ENCODE measurements at places on chromosomes 11 and 22.

GRCh38 chr11:64611869-64612646 is 21.0 kb downstream of the SLC22A12 start:
- DNase-seq: no peak

DNA sequence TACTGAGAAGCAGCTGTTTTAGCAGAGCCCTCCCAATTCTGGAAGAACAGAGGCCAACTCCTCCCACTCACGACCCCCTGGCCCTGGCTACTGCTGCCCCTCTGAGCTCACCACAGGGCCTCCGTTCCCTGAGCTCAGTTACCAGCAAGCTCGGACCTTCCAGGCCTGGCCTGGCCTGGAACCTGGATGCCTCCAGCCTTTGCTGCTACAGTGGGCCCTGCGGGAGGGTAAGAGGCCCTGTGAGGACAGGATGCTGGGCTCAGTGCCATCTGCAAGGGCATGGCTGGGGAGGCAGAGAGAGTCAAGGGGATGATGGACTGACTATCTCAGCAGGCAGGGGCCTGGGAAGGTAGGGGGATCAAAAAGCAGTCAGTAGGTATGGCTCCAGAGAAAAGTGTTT is 209.9 kb upstream of the NCAM1 start:
- no peak for DNase-seq

- no peak for DNase-seq
These were observed 2.6 kb upstream of the TOP3B start for GRCh38 chr22:21985214-21985613.

DNA sequence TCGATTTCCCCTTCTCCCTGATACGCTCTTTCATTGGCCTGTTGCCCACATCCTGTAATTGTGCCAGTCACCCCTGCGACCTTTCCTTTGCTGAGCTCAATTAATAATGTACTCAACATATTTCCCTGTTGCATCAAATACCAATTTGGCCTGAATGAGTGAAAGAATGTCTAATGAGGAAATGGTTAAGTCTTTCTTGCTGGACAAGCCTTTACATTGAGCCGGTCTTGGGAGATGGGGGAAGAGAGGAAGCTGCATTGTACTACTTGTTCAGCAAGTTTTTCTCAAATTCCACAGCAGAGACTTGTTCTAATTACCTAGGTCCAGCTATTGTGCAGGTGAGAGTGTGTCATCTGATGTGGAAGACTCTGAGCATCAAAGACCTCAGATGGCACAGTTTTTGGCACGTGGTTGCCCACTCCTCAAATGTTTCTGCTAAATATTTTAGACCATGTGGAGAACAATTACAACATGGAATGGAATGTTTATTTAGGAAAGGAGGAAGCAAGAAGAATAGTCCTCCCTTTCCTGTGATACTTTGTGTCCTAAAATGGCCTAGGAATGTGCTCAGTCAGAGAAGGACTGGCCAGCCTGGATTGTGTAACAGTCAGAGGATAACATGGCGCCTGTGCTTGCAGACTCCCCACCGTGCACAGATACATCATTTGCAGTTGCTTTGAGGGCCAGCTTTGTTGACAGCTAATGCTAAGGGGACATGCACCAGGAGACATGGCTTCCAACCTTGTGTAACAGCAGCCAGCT is 129.5 kb upstream of the E2F8 start:
- no peak for DNase-seq

DNA sequence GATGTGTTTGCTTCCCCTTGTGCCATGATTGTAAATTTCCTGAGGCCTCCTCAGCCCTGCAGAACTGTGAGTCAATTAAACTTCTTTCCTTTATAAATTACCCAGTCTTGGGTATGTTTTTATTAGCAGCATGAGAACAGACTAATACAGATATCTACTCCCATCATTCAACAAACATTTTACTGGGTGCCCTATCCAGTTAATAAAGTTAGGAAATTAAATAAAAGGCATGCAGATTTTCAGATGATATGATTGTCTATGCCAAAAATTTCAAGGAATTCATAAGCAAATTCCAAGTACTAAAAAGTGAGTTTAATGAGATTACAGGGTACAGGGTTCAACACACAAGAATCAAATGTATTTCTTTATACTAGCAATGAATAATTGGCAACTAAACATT is 33.5 kb upstream of the LIN7C start:
- DNase-seq: no peak

DNA sequence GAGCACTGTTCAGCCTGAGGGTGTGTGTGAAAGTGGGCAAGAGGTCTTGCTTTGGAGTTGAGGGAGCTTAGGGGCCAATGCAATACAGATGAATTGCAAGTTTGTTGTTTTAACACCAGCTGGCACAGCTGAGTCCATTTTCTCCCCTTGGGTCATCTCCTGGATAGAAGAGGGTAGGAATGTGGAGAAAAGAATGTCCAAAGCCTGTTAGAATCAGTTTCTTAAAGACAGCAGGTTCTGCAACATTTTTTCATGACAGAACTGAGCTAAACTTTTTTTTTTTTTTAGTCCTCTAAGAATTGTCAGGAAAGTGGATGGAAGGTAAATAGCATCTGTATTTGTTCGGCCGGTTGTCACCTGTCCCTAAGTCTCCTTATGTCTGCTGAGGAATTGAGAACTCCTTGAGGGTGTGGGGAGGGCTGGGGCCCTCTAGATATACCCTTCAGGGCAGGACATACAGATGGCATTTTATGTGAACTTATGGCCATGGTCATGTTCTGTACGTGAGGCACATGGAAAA is 211.1 kb upstream of the CADM1 start:
- no peak for DNase-seq

Data from naive B cell (primary cell).